ENCODE measurements at places on chromosomes 11 and 22.

DNA sequence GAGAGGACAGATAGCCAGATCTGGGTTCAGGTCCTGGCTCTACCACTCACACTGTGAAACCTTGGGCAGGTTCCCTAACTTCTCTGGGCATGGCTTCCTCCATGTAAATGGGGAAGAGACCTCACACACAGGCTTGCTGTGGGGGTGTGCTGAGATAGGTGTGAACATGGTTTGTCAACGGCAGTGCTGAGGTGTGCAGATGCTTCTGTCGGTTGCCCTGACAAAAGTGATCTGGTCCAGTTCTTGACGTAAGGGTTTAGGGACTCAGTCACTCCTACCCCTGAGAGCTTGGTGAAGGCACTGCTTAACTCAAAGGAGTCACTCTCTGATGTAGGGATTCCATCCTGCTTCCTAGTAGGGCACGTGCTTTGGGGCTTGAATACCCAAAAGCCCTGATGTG, 2.0 kb downstream of the C1QTNF4 start:
- DNase-seq: no peak

- DNase-seq: no peak
Observed at GRCh38 chr22:38775656-38776055, 18.3 kb downstream of the DNAL4 start.

- DNase-seq: no peak
Observed at GRCh38 chr11:74272276-74272675, 39.2 kb downstream of the P4HA3 start.

- no peak for DNase-seq
Observed at GRCh38 chr11:34318111-34319037, 39.4 kb downstream of the ABTB2 start.

DNA sequence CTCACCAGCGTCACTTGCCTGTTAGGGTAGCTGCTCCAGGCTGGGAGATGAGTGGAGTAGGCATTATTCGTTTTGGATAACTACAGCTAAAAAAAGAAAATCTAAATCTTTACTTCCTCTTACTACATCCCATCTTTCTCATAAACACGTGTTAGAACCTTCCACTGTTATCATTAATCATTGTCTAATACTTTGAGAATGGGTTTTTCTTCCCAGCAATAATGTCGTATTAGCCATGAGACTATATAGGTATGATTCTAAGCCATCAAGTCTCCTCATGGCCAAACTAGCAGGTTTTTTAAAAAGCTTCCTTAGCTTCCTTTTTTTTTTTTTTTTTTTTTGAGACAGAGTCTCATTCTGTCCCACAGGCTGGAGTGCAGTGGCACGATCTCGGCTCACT, 3.9 kb upstream of the TEF start:
- DNase-seq: no peak

Data from CD8-positive, alpha-beta T cell (primary cell).